ENCODE measurements at places on chromosomes 3 and 15.

GRCh38 chr3:187286467-187287059 is 5.0 kb downstream of the MASP1 start:
- peak; percentile 60 for DNase-seq

GRCh38 chr3:193805448-193805847 is 212.4 kb downstream of the OPA1 start:
- no peak for DNase-seq

GRCh38 chr3:21909096-21909495 is 158.1 kb upstream of the ZNF385D start:
- DNase-seq, result no peak

- no peak for DNase-seq
Observed at GRCh38 chr15:60721257-60721626, 242.3 kb upstream of the ICE2 start.

- peak; percentile 70 for DNase-seq
Observed at GRCh38 chr3:99410789-99411311, 227.5 kb upstream of the COL8A1 start.

DNA sequence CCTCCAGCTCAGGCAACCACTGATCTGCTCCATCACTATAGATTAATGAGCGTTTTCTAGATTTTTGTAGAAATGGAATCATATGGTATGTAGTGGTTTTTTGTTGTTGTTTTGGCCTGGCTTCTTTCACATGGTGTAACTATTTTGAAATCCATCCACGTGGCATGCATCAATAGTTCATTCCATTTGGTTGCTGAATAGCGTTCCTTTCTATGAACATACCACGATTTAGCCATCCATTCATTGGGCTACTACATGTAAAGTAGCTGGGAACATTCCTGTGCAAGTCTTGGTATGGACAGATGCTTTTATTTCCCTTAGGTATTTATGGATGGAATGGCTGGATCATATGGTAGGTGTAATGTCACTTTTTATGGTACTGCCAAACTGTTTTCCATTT is 10.7 kb upstream of the CHSY1 start:
- no peak for DNase-seq

DNA sequence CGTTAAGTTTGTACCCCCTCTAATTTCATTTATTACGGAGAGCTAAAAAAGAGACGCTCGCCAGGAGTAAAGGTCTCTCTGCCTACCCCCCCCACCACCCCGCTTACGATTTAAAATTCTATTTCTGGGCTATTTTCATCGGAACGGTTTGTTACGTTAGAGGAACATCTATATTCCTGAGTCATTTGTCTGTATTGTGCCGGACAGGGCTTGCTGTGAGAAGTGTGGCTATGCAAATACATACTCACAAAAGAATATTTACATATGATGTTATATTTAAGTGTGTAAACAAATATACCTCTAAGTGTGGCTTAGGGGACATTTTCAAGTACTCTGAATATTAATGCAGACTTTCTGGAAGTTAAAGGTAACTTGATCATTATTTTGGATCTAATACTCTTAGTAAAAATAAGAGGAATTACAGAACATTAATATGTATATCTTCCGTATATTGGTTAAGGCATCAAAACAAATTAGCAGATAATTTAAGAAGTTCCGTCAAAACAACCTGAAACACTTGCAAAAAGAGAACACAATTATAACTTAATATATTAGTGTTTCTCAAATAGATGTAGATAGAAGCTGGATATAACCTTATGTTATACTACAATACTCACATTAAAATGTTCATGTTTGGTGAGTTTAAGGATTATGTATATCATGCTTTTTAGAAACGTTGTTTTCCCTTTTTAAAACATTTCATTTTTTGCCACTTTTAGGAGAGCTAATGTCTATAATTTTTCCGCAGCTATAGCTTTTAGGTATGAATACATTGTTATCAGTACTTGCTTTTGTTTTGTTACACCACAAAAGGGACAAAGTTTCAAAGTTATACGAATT is 1.6 kb upstream of the SHOX2 start:
- DNase-seq, result no peak

GRCh38 chr3:55416331-55416821 is 70.7 kb downstream of the WNT5A start:
- DNase-seq, result peak; percentile 89

DNA sequence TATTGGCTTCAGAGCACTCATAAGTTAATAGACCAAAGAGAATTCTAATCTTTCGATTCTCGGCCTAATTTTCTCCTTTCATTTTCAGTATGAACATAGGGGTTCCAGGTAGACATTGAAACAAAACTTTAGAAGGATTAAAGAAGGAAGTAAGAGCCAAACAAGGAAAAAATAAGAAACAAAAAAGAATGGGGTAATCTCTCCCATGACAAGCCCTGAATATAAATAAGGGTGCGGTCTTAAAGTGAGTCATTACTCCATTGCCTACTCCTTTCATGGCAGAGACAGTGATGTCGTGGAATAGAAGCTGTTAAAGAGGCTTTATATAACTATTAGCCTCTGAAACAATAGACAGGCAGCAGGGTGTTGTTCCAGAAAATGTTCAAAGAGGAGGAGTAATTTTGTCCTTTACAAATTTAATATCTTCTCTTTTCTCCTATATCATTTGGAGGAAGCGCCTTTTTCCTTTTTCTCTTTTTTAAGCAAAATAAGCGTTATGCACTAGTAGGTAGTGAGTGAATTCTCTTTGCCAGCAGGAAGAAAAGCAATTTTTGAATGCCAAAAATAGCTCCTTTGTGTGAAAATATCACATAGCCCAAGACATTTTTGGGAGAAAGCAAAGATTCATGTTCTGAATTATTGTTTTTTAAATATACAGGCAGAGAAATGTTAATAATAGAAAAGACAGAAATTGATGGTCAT is 607.9 kb upstream of the KCNMB2 start:
- DNase-seq, result peak; percentile 44

DNA sequence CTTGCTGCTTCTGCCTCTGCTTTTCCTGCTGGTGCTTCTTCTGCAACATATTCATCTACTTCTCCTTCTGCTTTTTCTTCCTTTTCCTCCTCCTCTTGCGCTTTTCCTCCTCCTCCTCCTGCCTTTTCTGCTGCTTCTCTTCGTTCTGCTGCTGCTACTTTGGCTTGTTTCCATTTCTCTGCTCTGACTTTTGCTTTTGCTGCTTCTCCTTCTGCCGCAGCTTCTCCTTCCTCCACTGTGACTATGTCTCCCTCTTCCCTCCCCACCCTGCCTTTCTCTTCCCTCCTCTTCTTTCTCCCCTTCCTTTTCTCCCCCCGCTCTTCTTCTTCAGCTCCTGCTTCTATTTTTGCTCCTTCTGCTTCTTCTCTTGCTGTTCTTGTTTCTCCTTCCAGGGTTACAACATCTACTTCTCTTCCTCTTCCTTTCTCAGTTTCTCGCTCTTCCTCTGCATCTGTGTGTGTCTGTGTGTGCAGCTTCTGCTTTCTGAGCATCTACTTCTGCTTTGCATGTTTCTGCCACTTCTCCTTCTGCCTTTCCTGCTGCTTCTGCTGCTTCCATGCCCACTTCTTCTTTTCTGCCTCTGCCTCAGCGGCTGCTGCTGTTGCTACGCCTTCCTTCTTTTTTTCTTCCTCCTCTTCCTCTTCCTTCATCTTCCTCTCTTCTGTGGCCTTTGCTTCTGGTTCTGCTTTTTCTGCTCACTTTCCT is 51.4 kb downstream of the FAM43A start:
- DNase-seq, result no peak

- DNase-seq, result no peak
Observed at GRCh38 chr3:56923526-56924224, 121.9 kb upstream of the ARHGEF3 start.

DNA sequence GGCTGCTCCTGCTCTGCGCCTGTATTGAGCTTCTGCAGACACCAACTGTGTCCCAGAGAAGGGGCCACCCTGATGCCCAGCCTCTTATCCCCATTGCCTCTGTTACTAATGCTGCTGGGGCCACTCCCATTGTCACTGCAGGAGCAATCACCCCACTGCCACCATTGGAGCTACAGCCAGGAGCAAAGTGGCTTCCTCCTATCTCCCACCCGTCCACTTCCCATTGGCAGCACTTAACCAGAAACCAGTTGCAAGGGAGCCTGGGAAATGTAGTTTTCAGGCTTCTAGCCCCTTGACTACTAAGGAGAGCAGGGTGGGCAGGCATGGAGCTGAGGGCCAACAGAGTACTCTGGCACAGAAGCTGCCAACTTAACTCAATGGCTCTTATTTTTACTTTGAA is 55.9 kb upstream of the KLF13 start:
- no peak for DNase-seq

GRCh38 chr15:63473749-63473998 is 30.7 kb upstream of the USP3 start:
- no peak for DNase-seq

GRCh38 chr3:111619833-111620232 is 24.7 kb upstream of the ZBED2 start:
- DNase-seq, result no peak

DNA sequence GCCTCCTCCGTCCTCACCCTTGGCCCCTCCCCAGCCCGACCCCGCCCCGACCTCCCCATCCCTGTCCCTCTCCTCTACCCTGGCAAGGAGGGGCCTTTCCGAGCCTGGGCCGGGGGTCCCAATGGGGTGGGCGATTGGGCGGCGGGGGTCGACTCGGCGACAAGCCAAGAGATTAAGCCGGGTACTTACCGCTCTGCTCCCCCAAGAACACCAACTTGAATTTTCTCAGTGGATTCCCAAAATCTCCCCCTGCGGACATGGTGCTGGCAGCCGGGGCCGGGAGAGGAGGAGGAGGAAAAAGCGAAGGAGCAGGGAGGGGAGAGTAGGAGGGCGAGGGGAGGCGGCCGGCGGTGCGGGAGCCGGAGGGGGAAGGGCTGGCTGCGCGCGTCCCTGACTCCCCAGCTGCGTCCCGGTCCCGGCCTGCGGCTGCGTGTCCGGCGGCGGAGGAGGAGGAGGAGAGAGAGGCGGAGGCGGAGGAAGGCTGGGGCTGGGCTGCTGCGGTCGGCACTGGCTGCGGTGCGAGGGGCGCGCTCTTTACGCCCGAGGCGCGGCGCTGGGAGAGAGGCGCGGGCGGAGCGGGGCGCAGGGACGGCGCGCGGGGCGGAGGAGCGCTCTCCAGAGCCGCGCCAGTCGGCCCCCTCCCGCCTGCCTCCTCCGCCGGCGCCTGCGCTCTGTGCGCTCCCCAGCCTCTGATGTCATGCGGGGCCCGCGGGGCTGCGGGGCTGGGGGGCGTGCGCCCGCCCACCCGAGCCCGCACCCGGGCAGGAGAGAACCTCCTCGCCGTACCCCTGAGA is at the start of gene RAB6B:
Gene RAB6B (minus strand): TSS at position 675 of the 794 bp plus-strand sequence. CDS start 416 bp downstream, at position 259.
- DNase-seq, result peak; percentile 94
